ENCODE measurements at places on chromosomes 13 and 19.

- no peak for DNase-seq
Measured at GRCh38 chr13:48559638-48560320, 26.9 kb upstream of the RCBTB2 start.

- no peak for DNase-seq
Measured at GRCh38 chr13:44096901-44097300, 217.2 kb downstream of the LACC1 start.

DNA sequence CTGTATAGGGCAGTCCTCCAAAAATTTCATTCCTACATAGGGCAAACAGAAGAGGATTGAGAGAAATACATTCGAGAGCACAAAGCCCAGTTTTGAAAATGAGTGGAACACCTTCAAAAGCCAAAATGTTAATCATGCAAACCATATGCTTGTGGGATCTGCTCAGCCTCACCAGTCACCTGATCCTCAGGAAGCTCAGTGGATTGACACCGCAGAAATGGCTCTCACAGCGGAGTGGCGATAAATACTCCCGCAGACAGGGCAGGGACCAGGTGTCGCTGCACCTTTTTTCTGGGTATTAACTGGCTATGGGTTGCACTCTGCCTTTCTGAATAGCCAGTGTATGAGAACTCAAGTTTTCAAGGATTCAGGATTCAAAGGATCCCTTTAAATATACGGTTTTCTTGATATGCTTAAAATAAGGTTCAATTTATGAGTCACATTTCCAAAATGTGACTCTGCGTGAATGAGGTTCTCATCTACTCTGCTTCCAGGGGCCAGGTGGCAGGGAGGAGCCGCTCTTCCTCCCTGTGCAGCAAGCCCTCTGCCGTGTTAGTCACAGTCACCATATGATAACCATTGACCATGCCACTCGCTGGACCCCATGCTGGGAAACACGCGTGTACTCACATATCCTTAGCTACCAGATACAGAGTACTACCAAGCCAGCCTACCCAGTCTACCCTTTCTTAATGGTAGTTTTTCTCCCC is 18.3 kb upstream of the DHRS12 start:
- DNase-seq = no peak

- no peak for DNase-seq
Measured at GRCh38 chr13:97879646-97880310, 73.7 kb upstream of the IPO5 start.

DNA sequence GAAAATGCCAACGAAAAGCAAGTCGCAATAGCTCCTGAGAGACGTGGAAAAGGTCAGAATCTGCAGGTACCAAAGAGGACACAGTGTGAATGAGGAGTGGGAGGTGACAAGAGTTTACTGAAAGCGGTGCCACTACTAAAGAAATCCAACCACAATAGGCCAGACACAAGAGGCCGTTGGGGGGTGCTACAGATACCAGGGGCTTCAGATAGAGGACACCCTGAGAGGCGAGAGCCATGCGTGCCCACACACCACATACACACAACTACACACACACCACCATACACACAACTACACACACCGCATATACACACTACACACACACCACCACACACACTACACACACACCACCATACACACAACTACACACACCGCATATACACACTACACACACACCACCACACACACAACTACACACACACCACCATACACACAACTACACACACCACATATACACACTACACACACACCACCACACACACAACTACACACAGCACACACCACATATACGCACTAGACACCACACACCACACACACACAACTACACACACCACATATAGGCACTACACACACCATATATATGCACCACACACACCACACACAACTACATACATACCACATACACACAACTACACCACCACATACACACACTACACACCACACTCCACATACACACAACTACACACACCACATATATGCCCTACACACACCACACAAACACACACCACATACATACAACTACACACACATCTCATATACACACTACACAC is 28.5 kb downstream of the CRYL1 start:
- DNase-seq = no peak

GRCh38 chr13:111541752-111542529 is 221.5 kb downstream of the TEX29 start:
- no peak for DNase-seq

Measured in upper lobe of right lung (tissue), 1 donor.